ENCODE measurements at places on chromosomes 1 and 21. TPM values are rescaled to one million over a fixed set of nuclear protein-coding genes. Genes with fewer than 3 reads are reported as not detected.

DNA sequence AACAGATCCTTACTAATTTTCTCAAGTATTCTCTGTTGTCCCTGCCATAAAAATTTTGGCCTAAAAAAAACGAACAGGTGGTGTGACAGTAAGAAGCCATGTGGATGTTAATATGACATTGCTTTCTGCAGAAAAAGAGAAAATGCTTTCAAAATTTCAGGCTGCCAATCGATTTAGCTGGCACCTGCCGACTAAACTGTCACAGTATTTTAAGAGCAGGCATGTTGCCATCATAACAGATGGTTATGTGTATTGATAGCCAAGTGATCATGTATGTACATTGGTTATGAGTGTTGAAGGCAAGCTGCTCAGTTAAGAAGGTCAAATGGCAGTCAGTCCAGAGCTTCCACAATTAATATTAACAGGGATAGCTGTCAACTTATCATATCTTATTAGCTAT lies 1017.0 kb downstream of the MRPL39 start:
- no peak for DNase-seq

- DNase-seq, result no peak
Measured at GRCh38 chr21:44752671-44753235, 41.4 kb upstream of the TSPEAR start.

- no peak for DNase-seq
Measured at GRCh38 chr1:63074321-63074720, 248.0 kb upstream of the FOXD3 start.

GRCh38 chr1:94036730-94037129 lies 84.2 kb downstream of the ABCA4 start:
- no peak for DNase-seq

DNA sequence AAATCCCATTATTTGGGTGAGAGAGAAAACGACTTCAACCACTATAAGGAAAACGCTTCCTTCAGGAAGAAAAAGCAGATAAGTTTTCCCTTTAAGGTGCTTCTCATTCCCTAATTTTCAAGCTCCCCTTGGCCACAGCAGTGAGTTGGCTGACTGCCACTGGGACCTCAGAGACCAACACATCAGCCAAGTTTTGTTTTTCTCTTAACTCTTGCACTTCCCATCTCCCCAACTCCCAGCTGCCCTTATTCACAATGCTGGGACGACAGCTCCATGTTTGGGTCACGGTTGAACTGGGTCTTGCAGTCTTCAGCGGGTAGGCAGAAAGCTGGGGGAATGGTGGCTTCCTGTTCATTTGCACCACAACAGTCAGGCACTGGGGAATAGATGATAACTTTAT lies 18.9 kb downstream of the SGIP1 start:
- no peak for DNase-seq

DNA sequence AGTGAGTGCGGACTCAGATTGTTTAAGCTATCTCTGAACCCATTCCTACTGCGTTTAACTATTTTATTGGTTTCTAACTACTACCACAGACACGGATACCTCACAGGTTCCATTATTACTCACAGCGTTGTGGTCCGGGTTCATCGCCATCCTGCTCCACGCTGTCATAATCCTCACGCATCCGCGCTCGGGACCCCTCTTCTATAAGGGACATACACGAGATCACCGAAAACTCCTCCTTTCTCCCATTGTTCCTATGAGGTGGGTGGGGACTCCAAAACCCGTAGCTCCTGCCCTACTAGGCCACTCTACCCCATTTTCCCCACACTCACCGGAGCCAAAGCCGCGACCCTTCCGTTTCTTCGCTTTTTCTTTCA lies 610 bp downstream of the RBM8A start:
- DNase-seq, result no peak

DNA sequence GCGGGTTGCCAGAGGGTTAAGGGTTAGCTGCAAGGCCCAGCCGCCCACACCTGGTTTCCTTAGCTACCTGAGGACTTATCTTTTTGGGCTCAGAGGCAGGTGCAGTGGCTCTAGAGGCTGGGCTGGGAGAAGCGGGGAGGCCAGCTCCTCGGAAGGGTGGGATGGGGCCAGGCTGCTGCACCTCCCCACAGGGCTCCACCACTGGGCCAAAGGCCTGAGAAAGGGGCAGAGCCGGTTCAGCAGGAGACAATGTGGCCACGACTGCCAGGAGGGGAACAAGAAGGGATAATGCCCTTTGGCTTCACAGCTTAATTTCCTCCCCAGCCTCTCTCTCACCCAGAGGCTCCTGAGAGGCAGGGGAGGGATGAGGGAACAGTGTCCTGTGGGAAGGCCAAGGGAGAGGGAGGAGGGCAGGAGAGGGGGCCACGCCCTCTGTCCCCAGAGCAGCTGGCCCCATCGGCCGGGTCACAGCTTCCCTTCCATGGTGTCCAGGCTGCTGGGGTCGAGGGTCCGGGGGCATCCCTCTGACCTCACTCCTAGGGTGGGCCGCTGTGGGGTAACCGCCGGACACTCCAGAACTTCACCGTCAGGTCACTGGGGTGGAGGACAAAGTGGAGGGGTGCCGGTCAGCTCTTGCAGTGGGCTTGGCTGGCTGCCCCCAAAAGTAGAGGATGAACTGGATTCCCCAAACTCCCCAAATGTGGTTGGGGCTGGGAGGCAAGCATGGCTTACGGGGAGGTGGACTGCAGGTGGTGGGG lies 50.4 kb downstream of the KIF21B start:
- peak; percentile 74 for DNase-seq

Gene AGT
- total RNA-seq, result 47.6 TPM

Gene UTS2
- not detected for total RNA-seq

Gene MAB21L3
- total RNA-seq, result 3.6 TPM

Gene RAD54L
- total RNA-seq, result 0.39 TPM

Gene GPR52
- total RNA-seq, result 5.0 TPM

Gene BRINP3
- not detected for total RNA-seq

All from ureter (tissue), 1 donor.